ENCODE measurements at places on chromosomes 6 and 20. TPM values are rescaled to one million over a fixed set of nuclear protein-coding genes. Genes with fewer than 3 reads are reported as not detected.

SLC35D3 gene
- not detected for total RNA-seq

UNC5CL gene
- 0.12 TPM for total RNA-seq

OR2H1 gene
- not detected for total RNA-seq

SRMS gene
- total RNA-seq, result not detected

IP6K3 gene
- not detected for total RNA-seq

SLC17A2 gene
- total RNA-seq, result not detected

All from smooth muscle cell of the coronary artery (primary cell).